Activated CD8-positive, alpha-beta T cell treated with anti-CD3 and anti-CD28 coated beads for 36 hours (primary cell): ENCODE measurements at places on chromosomes 7 and 10. TPM values are rescaled to one million over a fixed set of nuclear protein-coding genes. Genes with fewer than 3 reads are reported as not detected.

Gene PANK1
- total RNA-seq, result 2.3 TPM

Gene CELF2
- total RNA-seq, result 133 TPM

DNA sequence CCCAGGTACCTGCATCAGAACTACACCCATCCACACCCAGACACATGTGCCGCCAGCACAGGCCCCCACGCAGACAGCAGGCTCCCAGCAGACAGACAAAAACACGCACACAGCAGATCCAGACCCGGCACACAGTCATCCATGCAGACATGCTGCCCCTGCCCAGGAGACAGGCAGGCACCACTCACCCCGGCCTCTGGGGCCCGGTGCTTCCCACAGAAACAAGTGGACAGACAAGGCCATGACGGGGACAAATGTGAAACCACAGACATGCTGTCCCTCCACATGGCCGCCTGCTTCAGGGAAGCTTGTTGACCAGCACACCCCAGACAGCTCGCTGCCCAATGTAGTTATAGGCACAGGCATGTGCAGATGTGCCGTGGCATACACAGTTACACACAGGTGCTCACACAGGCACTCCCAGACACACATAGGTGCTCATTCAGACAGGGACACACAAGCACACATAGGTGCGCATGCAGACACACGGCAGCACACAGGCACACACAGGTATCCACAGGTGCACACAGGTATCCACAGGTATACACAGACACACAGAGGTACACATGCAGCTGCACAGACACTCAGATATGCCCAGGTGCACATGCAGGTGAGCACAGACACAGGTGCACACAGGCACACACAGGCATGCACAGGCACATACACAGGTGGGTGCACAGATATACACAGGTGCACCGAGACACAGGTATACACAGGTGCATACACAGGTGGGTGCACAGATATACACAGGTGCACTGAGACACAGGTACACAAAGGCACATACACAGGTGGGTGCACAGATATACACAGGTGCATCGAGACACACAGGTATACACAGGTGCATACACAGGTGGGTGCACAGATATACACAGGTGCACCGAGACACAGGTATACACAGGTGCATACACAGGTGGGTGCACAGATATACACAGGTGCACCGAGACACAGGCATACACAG lies 10.5 kb upstream of the SCART1 start:
- peaks cover 16% of the 10 kb centered on the region for H3K36me3 ChIP-seq
- no peak overlapping the region for H3K4me3 ChIP-seq
- DNase-seq, result no peak
- peaks cover 2% of the 10 kb centered on the region for H3K27me3 ChIP-seq

DNA sequence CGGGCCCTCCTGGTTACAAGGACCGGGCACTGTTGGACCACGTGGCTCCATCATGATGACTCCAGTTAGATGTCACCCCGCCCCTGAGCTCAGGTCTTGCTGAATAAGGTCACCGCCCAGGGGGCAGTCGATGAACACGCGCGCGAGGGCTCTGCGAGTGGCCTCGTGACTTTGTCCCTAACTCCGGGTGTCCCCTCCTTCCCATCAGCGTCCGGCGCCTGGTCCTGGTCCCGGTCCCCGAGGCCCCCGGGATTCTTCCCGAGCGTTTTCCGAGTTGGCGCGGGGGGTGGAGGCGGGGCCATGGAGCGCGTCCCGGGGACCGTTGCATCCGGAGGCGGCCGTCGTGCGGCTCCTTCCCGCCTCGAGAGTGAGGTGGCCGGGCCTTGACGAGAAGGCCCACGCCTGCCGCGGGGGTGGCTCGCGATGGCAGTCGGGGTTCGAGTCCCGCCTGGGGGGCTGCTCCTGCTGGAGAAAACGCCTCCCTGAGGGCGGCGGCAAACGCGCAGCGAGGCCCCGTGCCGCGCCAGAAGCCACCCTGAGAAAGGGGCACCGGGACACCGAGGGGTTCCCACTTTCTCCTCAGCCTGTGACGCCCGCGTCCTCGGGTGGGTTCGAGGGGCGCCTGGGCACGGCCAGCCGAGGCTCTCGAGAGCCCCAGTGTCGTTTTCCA lies 569 bp upstream of the NPTX2 start:
- H3K4me3 ChIP-seq, result no peak overlapping the region
- no peak overlapping the region for H3K27ac ChIP-seq
- H3K36me3 ChIP-seq, result no peaks in the 10 kb centered on the region
- no peak for DNase-seq
- peaks cover 51% of the 10 kb centered on the region for H3K27me3 ChIP-seq

DNA sequence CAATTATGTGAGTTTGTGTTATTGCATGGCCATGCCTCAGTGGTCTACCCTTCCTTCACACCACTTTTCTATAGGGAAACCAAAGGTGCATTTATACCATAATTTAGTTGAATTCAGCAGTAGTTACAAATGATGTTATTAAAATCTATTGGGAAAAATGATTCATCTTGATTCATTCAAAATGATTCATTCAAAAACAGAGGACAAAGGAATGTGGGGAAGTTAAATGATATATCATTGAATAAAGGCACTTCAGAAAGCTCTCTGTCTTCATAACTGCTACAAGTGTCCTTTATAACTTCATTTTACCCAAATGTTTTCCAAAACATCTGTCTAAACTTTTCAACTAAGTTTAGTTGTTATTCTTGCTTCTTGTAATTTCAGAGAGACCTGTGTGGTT lies 722.9 kb downstream of the GRM8 start:
- no peak overlapping the region for H3K4me3 ChIP-seq
- no peak for DNase-seq
- H3K4me1 ChIP-seq, result no peaks in the 10 kb centered on the region
- H3K36me3 ChIP-seq, result no peaks in the 10 kb centered on the region

- H3K27ac ChIP-seq, result peak overlapping the region; percentile 97
- peaks cover 29% of the 10 kb centered on the region for H3K36me3 ChIP-seq
- H3K4me1 ChIP-seq, result peaks cover 27% of the 10 kb centered on the region
- DNase-seq, result peak; percentile 46
- H3K4me3 ChIP-seq, result peak overlapping the region; percentile 100
- no peaks in the 10 kb centered on the region for H3K27me3 ChIP-seq
These were observed 662 bp downstream of the POLR3A start for GRCh38 chr10:78028438-78029268.

- no peaks in the 10 kb centered on the region for H3K27me3 ChIP-seq
- H3K4me1 ChIP-seq, result no peaks in the 10 kb centered on the region
- DNase-seq, result no peak
- no peaks in the 10 kb centered on the region for H3K36me3 ChIP-seq
- no peak overlapping the region for H3K4me3 ChIP-seq
These were observed 2.9 kb upstream of the TMEM225B start for GRCh38 chr7:99594948-99595745.
